ENCODE measurements at places on chromosomes 2 and 18.

GRCh38 chr2:119192893-119193292 is 30.7 kb upstream of the STEAP3 start:
- no peak for DNase-seq

- DNase-seq = peak; percentile 32
Observed at GRCh38 chr2:46774499-46775228, 140.9 kb downstream of the MCFD2 start.

DNA sequence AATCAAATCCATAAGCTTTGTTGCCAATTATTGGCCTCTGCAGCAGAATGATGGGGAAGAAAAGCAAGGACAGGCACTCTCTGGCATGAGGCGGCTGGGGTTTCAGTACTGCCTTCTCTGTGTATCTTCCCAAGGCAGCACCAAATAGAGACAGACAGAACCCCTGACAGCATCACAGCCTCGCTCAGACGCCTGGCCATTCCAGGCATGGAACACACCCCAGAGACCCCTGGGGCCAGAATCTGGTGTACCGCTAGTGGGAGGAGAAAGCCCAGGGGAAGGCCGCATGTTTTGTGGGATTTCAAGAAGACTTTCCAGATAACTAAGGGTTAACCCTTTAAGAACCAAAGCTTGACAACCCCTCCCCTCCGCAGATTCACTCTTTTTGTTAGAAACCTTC is 282.1 kb downstream of the EN1 start:
- DNase-seq = no peak

GRCh38 chr18:58756596-58757240 is 85.5 kb downstream of the MALT1 start:
- no peak for DNase-seq

GRCh38 chr2:187296869-187297268 is 151.2 kb downstream of the CALCRL start:
- no peak for DNase-seq

DNA sequence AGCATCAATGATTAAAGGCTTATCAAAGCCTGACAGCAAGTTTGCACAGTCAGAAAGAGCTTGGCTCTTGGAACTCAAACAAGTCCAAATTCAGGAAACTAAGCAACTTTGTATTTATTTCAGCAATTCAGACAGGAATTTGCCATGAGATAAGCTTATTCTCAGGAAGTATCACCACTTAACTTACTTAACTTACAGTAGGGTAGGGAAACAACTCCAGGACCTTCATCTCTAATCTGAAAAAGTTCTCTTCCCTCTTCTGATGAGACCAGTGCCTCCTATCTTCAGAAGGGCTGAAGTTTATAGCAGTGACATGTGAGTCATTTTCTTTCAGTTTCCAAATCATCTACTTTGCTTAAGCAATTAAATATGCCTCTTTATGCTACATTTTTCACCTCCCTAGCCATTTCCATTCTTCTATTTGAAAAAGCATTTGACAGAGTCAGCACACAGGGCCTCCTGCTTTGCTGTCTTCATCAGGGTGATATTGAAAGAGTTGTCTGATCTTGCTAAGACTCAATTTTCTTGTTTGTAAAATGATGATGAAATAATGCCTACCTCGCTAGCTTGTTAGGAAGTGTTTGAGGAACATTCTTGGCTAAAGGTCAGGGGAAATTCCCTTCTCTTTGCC is 389.5 kb downstream of the RND3 start:
- DNase-seq = peak; percentile 18

- DNase-seq = no peak
Observed at GRCh38 chr2:236549165-236549564, 20.5 kb upstream of the ACKR3 start.

Data from non-pigmented ciliary epithelial cell (primary cell).